Lower leg skin (tissue), 4 donors: ENCODE measurements at places on chromosomes 16 and 17. TPM values are rescaled to one million over a fixed set of nuclear protein-coding genes. Genes with fewer than 3 reads are reported as not detected.
A peak's percentile ranks its signal among the peaks of the same experiment; 100 is the strongest.

DNA sequence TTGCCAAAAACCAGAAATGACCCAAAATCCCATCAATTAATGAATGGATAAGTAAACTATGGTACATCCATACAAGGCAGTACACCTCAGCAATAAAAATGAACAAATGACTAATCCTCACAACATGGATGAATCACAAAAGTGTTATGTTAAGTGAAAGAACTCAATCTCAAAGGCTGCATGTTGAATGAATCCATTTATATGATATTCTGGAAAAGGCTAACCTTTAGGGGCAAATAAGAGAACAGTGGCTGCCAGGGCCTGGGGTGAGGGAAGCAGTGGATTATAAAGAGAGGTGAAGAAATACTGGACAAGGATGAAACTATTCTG, 46.1 kb upstream of the MSI2 start:
- no peak for DNase-seq

RAP1GAP2 gene
- total RNA-seq, result 9.2 TPM

DNA sequence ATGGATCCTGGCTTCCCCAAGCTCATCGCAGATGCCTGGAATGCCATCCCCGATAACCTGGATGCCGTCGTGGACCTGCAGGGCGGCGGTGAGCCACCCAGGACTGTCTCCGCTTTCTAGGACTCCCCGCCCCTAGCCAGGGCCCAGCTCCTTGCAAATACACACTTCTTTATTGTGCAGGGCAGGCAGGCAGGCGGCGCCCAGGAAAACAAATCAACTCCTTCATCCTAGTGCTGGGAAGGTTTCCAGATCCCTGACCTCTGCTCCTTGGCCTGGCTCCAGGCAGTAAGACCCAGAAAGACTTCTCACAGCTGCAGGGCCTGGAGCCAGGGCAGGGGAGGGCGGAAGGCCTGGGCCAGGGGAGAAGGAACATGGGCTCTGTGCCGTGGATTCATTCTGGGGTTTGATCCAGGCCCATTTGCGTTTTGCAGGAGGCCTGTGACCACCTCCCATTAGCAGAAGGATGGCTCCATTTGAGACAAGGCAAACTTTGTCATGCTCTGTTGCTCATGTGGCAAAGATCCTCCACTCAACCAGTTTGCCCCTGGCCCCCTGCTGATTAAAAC, 6.0 kb upstream of the LPCAT2 start:
- peak; percentile 62 for DNase-seq

CCL2 gene
- 3.6 TPM for total RNA-seq

- no peak for DNase-seq
Measured at GRCh38 chr16:56950881-56951771, 10.6 kb upstream of the CETP start.

RAB26 gene
- total RNA-seq, result 2.0 TPM

GRCh38 chr16:67942200-67942509, 1.8 kb downstream of the LCAT start:
- DNase-seq, result no peak
